ENCODE measurements at places on chromosomes 16 and 17.
A peak's percentile ranks its signal among the peaks of the same experiment; 100 is the strongest.

- no peak for DNase-seq
Observed at GRCh38 chr17:76506408-76507345, 5.5 kb upstream of the RHBDF2 start.

GRCh38 chr17:16258901-16259300 lies 41.9 kb downstream of the PIGL start:
- no peak for DNase-seq

DNA sequence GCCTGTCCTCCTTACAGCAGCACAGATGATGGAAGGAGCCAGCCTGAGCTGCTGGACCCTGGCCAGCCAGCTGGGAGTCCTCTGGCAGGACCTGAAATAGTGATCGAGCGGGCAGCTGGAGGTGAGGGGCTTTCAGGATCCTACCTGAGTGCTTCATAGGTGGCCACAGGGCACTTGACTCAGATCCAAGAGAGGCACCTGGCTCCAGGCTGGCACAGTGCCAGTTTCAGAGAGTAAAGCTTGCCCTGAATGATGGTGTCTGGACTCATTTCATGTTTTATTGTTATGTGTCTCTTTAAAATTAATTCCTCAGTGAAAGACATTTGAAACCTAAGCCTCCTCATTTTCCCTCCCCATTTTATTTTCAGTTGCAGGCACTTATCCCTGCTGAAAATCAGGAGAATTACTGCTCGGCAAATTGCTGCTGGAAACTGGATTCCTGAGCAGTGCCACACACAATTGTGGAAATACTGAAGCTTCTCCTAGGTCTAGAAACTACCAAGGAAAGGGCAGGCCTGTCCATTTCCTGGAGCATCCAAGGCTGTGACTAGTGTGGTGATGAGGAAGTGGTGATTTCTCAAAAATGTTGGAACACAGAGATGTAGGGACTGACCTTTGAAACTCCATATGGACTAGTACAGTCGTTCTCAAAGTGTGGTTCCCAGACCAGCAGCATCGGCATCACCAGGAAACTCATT lies 16.1 kb upstream of the ADAMTS18 start:
- DNase-seq, result no peak

GRCh38 chr16:14310519-14310991 lies 239.4 kb downstream of the MRTFB start:
- no peak for DNase-seq

GRCh38 chr16:11602321-11602720 lies 15.6 kb upstream of the LITAF start:
- no peak for DNase-seq

DNA sequence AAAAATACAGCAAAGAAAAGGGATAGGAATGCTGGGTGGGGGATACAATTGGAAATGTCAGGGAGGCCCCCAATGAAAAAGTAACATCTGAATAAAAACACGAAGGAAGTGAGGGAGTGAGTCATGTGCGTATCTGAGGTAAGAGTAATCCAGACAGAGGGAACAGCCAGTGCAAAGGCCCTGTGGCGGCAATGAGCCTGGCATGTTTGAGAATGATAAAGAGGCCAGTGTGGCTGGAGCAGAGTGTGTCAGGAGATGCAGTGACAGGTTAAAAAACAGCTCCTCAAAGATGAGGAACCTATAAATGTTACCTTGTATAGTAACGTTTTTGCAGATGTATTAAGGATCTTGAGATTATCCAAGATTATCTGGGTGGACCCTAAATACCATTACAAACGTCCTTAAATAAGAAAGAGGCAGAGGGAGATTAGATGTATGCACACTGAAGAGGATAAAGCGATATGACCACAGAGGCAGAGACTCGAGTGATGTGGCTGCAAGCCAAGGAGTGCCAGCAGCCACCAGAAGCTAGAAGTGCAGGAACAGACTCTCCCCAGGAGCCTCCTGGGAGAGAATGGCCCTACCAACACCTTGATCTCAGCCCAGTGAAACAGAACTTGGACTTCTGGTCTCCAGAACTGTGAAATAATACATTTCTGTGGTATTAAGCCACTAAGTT lies 17.8 kb upstream of the SLC35B1 start:
- DNase-seq, result no peak

- DNase-seq, result peak; percentile 14
Observed at GRCh38 chr17:78133971-78134898, 3.7 kb downstream of the TMC8 start.

GRCh38 chr17:36665417-36665816 lies 64.0 kb downstream of the MRM1 start:
- no peak for DNase-seq

- no peak for DNase-seq
Observed at GRCh38 chr16:70432723-70433457, 6.0 kb downstream of the ST3GAL2 start.

- DNase-seq, result no peak
Observed at GRCh38 chr17:73165616-73166404, 1.0 kb downstream of the SSTR2 start.

DNA sequence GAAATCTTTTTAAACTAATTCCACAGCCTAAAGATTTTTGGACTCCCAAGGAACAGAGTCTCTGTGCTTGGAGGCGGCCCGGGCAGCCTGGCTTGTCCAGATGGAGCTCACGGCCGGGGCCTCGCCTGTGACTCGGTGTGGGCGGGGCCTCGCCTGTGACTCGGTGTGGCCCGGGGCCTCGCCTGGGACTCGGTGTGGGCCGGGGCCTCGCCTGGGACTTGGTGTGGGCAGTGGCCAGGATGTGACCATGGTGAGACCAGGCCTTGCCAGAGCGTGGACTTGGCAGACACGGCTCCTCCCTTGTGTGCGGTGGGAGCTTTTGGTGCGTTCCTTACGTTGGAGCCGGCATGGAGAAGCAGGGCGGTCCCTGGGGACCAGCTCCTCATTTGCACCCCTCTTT lies 92.3 kb downstream of the METRNL start:
- DNase-seq, result no peak

- DNase-seq, result no peak
Observed at GRCh38 chr17:50192144-50192617, 9.2 kb downstream of the COL1A1 start.

GRCh38 chr16:68126395-68126794 lies 41.2 kb downstream of the NFATC3 start:
- no peak for DNase-seq

- DNase-seq, result no peak
Observed at GRCh38 chr17:77863814-77864161, 94.7 kb upstream of the TNRC6C start.

- no peak for DNase-seq
Observed at GRCh38 chr17:82548681-82549303, 29.3 kb downstream of the FOXK2 start.

DNA sequence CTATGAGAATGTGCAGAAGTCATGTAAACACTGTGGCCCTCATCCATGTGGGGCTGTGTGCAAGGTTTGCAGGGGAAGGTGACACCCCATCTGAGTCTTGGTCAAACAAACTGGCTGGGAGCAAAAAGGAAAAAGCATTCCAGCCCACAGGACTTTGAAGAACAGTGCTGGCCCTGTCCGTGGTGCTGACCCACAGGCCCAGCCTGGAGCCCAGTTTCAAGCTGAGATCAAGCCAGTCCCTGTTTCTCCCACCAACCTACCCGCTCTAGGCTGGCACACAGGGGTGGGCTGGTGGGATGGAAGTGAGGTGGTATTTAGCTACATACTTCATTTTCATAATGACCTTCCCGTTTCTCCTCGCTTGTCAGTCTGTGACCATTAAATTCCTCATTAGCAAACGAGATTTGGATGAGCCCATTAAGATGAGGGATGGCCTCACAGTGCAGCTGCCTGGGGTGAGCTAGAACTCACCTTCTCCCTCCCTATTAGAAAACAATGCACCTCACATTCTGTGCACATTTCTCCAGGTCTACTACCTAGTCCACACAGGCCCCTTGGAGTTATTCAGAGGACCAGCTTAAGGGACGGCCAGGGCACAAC lies 12.6 kb upstream of the RPL38 start:
- no peak for DNase-seq

- DNase-seq, result no peak
Observed at GRCh38 chr16:30731411-30731810, 16.8 kb upstream of the PHKG2 start.

- DNase-seq, result no peak
Observed at GRCh38 chr17:75516619-75517296, 430 bp downstream of the TSEN54 start.

DNA sequence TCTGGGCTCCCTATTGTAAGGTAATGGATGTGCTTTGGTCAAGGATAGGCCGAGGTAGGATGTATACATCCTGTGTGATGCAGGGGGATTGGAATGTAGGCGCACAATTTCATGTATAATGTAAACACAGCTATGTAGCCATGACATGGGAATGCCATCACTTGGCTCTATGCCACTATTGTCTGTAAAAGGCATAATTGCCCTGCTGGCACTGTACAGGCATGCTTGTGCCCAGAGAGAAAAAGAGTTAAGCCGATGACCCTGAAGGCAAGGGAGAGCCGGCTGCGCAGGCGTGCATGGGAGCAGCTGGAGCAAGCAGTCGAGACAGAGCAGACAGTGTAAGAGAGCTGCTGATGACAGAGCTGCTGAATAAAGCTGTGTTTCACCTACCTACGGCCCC lies 212.5 kb upstream of the CPHXL start:
- no peak for DNase-seq

DNA sequence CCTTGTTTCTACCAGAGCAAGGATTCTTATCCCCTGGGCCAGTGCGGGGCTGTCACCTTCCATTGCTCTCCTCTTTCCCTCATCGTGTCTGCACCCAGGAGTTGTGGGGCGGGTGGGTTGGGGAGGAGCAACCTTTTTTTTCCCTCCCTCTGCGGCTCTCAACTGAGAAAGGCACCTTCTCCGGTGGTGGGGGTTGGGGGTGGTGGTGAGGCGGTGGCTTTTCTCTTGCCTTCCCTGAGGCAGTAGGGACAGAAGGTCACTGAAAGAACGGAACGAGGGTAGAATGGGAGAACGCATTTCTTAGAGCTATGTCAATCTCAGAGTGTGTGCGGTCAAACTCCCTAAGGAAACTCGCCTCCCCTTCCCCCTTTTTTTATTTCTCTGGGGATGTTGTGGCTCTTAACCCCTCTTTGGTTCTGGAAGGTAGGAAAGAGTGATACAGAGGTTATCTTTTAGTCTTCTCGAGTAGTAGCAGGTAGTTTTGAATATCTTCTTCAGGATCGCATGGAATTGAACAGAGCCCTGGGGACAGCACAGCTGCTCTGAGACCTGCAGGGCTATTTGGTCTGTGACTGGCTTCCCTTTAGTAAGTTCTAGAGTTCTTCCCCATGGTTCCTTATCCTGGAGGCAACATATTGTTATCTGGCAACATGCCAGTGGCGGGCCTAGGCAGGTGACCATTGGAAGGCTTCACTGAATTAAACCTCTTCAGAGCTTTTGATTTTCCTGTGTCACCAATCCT lies 994 bp downstream of the CLTC start:
- DNase-seq, result peak; percentile 57

DNA sequence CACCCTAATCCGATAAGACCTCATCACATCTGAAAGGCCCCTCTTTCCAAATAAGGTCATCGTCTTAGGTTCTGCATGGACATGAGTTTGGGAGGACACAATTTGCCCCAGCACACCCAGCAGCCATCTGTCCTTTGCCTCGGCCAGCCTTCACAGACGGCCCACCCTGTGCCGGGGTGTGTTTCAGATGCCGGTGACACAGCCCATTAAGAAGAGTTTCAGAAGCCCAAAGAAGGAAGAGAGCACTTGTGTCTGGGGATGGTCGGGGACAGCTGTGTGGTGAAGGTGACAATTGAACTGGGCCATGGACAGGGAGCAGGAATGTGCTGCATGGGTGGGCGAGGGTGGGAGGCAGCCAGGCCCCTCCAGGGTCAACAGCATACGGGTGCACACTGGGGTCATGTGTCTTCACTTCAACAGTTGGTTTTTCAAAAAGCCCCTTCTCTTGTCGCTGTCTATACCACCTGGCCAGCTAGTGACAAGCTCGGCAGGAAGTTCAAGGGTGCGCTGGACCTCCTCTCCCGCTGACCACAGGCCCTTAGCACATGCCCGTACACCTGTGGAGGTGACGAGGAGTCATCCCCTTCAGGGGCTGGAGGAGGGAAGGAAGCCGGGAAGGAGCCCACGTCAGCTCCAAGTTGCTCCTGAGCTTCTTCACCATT lies 183.1 kb downstream of the C16orf95 start:
- no peak for DNase-seq
